ENCODE measurements at places on chromosomes 2 and 18.

DNA sequence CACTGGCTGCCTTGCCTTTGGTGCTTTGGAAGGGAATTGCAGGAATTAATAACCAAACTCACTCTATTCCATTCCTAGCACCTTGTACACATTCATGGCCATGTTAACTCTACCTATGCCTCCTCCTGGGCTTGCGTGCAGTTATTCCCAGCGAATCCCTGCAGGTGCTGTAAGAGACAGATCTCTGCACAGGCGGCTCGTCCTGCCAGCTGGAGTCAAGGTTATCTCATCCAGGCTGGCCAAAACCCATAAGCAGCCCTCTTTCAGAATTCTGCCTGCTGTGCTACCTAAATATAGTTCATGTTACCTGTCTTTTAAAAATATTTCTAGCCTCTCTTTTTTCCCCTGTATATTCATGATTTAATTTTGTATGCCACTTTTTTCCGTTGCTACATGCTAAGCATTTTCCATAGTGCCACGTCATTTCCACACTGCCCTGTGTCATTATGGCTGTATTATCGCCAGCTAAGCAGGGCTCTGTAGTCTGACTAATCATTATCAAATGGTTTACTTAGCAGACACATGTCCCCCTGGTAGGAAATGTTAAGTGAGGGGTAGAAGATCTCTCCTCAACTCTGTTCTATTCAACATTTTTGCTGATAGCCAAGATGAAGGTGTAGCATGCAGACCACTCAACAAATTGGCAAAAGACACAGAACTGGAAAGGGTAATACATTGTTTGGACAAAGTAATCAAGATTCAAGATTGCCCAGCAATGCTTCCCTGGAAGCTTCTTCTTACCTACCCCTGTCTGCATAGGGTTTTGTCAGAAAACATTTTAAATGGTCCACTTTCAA is 79.7 kb upstream of the TAF1B start:
- DNase-seq: no peak

GRCh38 chr18:10907749-10908148 is 241.6 kb downstream of the PIEZO2 start:
- no peak for DNase-seq

DNA sequence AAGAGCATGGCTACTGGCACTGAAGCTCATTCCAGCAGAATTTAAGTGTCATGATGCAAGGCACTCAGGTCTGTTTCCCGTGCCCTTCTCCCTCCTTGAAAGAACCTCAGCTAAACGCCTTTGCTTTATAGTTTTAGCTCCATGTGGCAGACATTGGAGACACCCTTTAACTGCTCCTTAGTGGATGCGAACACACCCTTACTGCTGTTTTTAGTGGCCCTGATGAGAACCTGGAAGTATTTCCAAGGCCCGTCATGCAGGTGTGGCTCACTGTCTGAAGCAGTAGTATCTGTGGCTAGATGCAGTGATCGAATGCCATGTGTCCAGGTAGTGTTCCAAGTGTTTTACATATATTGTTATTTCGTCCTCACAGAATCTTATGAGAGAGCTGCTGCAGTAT is 28.3 kb downstream of the KIF5C start:
- no peak for DNase-seq

DNA sequence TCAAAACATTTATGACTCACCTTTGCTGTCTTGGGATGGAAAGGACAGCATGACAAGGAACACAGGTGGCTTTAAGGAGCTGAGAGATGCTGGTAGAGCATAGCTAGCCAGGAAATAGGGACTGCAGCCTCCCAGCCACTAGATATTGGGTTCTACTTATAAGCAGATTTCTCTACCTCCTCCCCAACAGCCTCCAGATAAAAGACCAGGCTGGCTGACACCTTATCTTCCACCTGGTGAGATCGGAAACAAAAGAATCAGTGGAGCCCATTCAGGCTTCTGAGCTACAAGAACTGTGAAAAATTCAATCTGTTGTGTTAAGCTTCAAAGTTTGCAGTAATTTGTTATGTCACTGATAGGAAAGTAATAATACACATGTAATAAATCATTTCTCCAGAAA is 1278.5 kb upstream of the ZEB2 start:
- no peak for DNase-seq

DNA sequence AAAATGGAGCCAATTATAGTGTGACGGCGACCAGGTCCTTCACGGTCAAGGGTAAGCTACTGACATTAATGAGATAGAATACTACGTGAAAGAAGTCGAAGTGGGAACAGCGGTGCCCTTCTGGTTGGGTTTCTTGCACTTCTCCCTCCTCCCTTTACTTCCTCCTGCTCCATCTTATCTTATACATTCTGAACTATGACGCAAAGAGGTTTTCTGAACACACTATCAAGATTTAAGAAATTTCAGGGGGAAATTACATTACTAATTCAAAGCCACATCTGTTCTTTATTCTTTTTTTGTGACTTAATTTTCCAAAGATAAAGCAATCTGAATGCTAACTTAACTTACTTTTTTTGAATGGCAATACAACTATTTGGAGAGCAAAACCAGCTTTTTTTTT is 14.8 kb upstream of the IL18R1 start:
- DNase-seq: no peak

- DNase-seq: no peak
These were observed 208.0 kb downstream of the TFCP2L1 start for GRCh38 chr2:121076885-121077549.

DNA sequence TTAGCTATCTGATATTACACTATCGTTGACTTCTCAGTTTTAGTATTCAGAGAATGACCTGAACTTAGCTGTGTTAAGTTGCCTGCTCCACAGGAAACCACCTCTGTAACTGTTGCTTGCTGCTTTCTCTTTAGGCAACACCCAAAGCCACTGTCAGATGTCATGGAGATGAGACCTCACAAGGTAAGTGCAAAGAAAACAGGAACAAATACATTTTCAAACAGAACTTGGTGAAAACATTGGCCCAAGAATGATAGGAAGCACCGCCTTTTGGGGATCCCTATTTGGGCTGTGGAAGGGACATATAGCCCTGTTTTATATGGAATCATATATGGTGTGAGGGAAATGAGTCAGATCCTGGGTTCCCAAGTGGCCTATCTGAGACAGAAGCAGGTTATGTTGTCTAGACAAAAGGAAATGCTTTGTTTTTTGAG is 143.4 kb downstream of the UBE2E3 start:
- DNase-seq: no peak

- DNase-seq: peak; percentile 88
These were observed at the start of gene IKZF2 for GRCh38 chr2:213151437-213152064. TSS of gene IKZF2 (minus strand) at chr2:213151612. CDS start at chr2:213148629, 2,983 bp downstream.

DNA sequence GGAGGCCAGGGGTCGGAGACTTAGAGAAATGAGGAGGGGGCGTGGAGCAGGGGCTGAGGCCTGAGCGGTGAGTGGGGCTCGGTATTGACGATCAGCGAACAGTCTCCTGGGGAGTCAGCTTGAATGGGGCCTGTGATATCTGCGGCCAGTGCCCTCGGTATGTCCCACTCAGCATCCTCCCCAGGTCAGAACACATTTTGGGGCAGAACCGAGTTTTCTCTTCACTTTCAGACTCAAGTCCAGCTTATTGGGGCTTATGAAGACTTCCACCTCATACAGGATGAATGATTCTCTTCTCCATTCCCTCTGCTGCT is 82.6 kb downstream of the RRM2 start:
- DNase-seq: no peak

DNA sequence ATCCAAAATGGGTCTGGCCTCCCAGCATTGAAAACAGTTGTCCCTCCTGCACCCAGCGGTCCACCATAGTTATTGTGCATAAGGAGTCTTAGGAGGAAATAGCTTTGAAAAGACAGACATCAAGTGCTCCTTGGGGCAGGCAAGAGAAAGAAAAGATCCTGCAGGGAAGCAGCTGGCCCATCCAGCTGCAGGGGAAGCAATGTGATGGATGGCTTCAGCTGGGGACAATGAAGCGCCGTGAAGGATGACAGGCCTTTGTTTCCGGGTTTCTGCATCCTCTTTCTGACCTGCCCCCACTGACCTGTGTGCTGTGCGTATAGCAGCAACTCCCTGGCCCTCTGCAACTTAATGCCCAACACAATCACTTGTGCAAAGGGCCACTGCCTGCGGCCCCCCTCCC is 142.9 kb upstream of the NCKAP5 start:
- no peak for DNase-seq

GRCh38 chr2:198315791-198316630 is 511.6 kb downstream of the PLCL1 start:
- no peak for DNase-seq

- no peak for DNase-seq
These were observed 418.8 kb downstream of the ARHGAP15 start for GRCh38 chr2:143548032-143548431.

DNA sequence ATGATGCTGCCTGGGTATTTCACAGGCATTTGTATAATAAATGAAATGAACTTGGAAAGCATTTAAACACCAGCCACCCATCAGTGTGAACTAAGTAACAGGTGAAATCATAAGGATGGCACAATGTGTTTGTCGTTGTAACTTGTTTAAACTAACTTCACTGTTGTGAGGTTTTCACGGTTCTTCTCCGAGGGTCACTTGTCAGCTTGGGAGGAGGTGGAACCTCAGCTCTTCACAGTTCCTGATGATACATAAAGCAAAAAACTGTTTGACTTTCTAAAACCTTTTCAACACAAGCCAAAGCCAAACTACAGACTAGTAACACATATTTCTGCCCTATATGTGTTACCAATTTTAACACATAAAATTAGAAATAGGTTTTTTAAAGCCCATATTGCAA is 13.1 kb downstream of the TMEM18 start:
- no peak for DNase-seq

Measured in occipital lobe (tissue), 3 donors.